ENCODE measurements at places on chromosomes 7 and 10. TPM values are rescaled to one million over a fixed set of nuclear protein-coding genes. Genes with fewer than 3 reads are reported as not detected.

GRCh38 chr10:62690703-62691102 lies 113.8 kb upstream of the ADO start:
- DNase-seq, result no peak

DNA sequence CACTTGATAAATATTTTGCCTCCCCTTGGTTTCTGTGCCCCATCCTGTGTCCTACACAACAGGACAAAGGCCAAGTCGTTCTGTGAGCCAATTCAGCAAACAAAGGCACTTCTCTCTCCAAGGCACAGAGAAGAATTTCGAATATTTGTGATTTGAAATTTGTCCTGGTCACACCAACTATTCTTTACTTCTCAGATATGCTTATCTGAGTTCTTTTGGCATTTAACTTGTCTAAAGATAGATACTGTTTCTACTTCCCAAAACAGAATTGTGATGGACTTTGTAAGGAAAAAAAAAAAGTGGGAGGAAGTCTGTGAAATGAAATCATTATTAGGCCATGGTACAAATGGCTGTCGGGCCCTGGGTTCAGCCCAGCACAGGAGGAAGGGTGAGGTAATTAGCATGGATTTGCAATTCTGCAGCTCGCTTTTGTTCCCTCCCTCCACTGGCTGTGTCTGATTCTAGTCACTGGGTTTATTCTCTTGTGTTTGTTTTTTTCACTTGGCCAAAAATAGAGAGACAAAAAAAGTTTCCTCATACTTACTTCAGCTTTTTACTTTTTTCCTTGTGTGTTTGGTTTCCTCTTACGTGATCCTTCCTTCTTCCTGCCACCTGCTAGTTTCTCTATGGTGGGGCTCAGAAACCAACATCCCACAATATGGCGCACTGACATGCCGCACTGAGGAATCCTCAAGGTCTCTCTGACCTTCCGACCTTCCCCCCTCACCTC lies 108.2 kb upstream of the MKLN1 start:
- DNase-seq, result no peak

- no peak for DNase-seq
Measured at GRCh38 chr7:27203964-27204594, 4.2 kb upstream of the HOXA13 start.

DNA sequence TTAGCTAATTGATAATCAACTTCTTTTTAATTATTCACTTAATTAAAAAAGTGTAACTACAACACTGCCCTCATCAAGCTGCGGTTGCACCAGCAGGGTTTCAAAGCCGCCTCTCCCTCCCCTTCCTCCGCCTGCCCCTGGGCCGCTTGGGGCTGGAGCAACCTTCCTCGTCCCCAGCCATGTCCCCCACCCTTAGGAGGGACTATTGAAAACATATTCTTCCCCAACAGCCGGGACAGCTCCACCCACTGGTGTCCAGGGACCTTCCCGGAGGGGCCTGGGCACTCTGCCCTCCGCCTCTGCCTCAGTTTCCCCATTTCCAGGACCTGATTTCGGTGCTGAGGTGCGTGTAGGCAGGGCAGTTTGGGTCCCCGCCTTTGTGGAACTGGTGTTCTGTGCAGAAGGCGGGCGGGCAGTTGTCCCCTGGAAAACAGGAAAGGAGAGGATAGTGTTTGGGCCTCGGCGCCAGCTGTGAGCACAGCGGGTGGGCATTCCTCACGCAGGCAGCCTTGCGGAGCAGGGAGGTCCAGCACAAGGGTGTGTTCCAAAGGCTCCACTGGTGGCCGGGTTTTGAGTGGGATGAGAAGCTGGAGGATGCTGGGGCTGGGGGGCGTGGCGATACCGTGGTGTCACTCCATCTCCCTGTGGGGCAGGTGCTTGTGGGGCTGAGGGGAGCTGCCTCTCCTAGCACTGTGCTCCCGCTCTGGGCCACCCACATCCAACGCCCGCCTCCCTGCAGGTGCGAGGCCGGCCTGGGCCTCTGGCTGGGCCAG lies 15.7 kb downstream of the UNCX start:
- DNase-seq, result no peak

DNA sequence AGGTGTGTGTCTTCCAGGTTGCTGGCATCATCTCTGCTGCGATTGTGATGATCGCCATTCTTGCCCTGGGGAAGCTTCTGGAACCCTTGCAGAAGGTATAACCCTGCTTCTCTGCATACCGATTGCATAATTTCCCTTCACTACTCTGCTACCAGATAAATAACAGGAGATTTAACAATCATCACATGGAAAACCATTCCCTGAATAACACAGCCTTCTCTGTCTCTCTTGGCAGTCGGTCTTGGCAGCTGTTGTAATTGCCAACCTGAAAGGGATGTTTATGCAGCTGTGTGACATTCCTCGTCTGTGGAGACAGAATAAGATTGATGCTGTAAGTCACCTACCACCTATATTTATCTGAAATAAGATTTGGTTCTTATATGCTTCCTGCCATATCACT lies 33.8 kb downstream of the SLC26A4 start:
- DNase-seq, result no peak

- DNase-seq, result peak; percentile 16
Measured at GRCh38 chr10:14822879-14823755, 14.7 kb downstream of the CDNF start.

- DNase-seq, result no peak
Measured at GRCh38 chr10:1570416-1571051, 166.8 kb downstream of the ADARB2 start.

DNA sequence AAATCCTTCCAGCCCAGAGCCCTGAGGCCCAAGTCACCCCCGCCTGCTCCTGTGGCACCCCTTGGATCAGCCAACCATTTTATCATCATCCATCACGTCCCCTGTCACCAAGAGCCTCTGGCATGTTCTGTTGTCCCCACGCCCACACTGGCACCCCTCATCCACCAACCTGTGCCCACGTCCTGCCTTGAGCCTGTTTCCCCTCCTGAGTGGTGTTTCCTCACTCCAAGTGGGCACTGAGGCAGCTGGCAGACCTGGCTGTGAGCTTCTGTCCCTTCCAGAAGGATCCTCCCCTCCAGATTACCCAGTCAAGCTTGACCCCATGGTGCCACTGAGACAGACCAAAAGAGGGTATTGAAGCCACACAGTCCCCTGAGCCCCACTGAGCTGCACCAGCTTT lies 71.4 kb upstream of the ANTXRL start:
- no peak for DNase-seq

Gene SPDYE2B
- not detected for total RNA-seq

Gene FKBP6
- total RNA-seq, result not detected

Gene SUN1
- 181 TPM for total RNA-seq

Gene C7orf57
- total RNA-seq, result 0.15 TPM
